Activated CD8-positive, alpha-beta T cell treated with anti-CD3 and anti-CD28 coated beads for 36 hours (primary cell): ENCODE measurements at places on chromosomes 2 and 18. TPM values are rescaled to one million over a fixed set of nuclear protein-coding genes. Genes with fewer than 3 reads are reported as not detected.

The CREG2 gene
- total RNA-seq, result not detected

The NAGK gene
- 38.7 TPM for total RNA-seq

GRCh38 chr18:55119016-55119415 lies 159.8 kb upstream of the CCDC68 start:
- H3K4me1 ChIP-seq, result no peaks in the 10 kb centered on the region
- H3K27me3 ChIP-seq, result peaks cover 3% of the 10 kb centered on the region
- H3K27ac ChIP-seq, result no peak overlapping the region

- H3K27me3 ChIP-seq, result peaks cover 2% of the 10 kb centered on the region
- no peaks in the 10 kb centered on the region for H3K36me3 ChIP-seq
- DNase-seq, result no peak
- H3K27ac ChIP-seq, result no peak overlapping the region
These were observed 129.6 kb downstream of the GALNT14 start for GRCh38 chr2:31008561-31009114.

GRCh38 chr2:224904381-224904780 lies 137.9 kb downstream of the DOCK10 start:
- H3K36me3 ChIP-seq, result peaks cover 61% of the 10 kb centered on the region
- no peaks in the 10 kb centered on the region for H3K27me3 ChIP-seq
- H3K4me3 ChIP-seq, result no peak overlapping the region
- no peak overlapping the region for H3K27ac ChIP-seq
- H3K4me1 ChIP-seq, result peaks cover 73% of the 10 kb centered on the region

GRCh38 chr18:49581371-49581770 lies 19.5 kb downstream of the LIPG start:
- H3K4me1 ChIP-seq, result no peaks in the 10 kb centered on the region
- H3K4me3 ChIP-seq, result no peak overlapping the region
- H3K27ac ChIP-seq, result no peak overlapping the region
- H3K27me3 ChIP-seq, result peaks cover 8% of the 10 kb centered on the region
- H3K36me3 ChIP-seq, result no peaks in the 10 kb centered on the region

DNA sequence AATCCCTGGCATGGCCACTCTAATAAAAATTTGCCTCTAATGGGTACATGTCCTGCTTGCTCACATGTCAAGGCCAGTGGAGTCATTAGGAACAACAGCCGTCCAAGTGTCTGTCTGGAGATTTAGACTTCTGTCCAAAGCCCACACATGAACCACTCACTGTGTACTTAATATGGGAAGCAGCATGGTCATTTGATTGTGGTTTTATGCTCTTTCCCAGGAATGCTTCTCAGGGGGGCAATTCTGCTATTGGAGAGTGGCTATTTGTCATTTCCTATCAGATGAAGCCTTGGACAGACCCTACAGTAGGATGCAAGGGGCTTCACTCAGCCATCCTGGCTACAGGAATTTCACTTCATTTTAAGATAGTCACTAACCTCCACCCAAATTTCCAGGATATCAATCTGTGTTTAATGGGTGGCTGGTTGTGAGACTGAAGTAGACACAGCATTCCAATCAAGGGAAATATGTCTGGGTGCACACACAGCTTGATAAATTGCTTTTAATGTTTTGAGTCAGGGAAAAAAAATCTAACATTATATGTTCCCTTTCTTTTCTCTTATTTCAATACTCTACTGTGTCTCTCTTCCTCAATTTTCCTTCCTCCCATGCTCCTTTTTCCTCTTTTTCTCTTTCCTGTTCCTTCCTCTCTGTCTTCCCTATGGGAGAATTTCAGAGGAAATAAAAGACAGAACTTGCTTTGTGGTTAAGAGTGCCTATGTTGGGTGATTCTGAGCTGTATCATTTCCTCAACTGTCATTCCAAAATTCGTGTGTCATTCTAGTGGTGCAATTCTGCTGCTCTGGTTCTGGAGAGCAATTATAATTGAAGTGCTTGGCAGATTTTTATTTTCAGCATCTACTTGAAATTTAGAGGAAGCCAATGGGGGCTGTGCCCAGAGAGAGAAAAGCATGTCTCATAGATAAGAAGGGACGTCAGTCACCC lies 320.1 kb downstream of the OSR1 start:
- DNase-seq, result no peak
- no peak overlapping the region for H3K27ac ChIP-seq
- H3K4me1 ChIP-seq, result no peaks in the 10 kb centered on the region
- H3K36me3 ChIP-seq, result no peaks in the 10 kb centered on the region
- H3K4me3 ChIP-seq, result no peak overlapping the region
- H3K27me3 ChIP-seq, result no peaks in the 10 kb centered on the region

DNA sequence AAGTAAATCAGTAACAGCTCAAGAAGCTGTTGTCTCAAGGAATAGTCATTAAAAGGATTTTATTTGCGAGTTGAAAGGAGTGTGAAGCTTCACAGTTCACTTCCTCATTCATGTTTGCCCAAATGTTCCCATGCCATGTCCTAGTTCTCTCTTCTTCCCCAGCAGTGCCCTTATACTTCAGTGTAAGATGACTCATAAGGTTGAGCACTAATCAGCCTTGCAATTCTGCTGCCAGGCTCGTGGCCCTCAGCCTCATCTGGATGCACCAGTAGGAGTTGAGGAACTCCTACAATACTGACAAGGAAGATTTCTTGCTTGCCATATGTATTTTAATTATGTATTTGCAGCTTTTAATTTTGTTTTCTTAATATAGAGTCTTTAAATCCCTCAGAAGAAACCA lies 1980.4 kb downstream of the SUCLG1 start:
- H3K27ac ChIP-seq, result no peak overlapping the region
- H3K4me1 ChIP-seq, result no peaks in the 10 kb centered on the region
- H3K4me3 ChIP-seq, result no peak overlapping the region
- DNase-seq, result no peak
- no peaks in the 10 kb centered on the region for H3K36me3 ChIP-seq

DNA sequence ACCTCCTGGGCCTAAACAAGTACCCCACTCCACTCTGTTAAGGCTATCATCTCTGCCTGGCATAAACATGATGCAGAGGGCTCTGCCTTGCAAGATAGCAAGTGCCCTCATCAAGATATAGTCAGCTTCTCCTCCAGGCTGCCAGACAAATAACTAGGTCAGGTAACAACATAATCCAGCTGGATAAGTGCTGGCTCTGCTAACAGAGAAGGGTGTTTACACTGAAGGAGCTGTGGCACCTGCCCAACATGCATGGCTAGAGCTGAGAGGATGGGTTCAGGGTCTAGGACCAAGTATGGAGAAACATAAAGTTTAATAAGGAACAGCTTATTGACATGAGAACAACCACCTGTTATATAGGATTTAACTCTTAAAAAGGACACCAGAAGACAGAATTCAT lies 42.8 kb downstream of the DLGAP1 start:
- H3K36me3 ChIP-seq, result no peaks in the 10 kb centered on the region
- no peaks in the 10 kb centered on the region for H3K4me1 ChIP-seq
- H3K27me3 ChIP-seq, result no peaks in the 10 kb centered on the region
- H3K4me3 ChIP-seq, result no peak overlapping the region
- H3K27ac ChIP-seq, result no peak overlapping the region
- no peak for DNase-seq
